ENCODE measurements at places on chromosomes 6 and 20.

GRCh38 chr20:19885939-19886660 lies 128.0 kb downstream of the RIN2 start:
- no peak for DNase-seq

DNA sequence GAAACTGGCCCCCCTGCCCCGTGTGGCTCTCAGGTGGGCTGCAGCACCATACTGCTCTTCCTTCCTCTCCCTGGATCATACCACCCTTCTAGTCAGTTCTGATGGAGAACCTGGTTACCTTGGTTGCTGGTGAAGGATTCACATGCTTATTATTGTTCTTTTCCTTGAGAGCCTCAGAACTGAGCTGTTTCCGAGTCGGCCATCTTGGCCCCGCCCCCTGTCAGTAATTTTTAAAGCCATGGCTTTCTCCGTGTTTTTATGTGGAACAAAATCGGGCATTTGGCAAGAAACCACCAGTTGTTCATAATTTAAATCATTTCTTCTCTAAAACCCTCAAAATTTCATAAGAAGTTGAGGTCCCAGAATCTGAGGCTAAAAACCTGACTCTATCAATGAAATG lies 493.8 kb downstream of the NKAIN2 start:
- DNase-seq: no peak

- no peak for DNase-seq
Observed at GRCh38 chr20:43507150-43508080, at the start of gene L3MBTL1. L3MBTL1 (plus strand) TSS chr20:43507697; CDS start chr20:43513504, 5,807 bp downstream.

DNA sequence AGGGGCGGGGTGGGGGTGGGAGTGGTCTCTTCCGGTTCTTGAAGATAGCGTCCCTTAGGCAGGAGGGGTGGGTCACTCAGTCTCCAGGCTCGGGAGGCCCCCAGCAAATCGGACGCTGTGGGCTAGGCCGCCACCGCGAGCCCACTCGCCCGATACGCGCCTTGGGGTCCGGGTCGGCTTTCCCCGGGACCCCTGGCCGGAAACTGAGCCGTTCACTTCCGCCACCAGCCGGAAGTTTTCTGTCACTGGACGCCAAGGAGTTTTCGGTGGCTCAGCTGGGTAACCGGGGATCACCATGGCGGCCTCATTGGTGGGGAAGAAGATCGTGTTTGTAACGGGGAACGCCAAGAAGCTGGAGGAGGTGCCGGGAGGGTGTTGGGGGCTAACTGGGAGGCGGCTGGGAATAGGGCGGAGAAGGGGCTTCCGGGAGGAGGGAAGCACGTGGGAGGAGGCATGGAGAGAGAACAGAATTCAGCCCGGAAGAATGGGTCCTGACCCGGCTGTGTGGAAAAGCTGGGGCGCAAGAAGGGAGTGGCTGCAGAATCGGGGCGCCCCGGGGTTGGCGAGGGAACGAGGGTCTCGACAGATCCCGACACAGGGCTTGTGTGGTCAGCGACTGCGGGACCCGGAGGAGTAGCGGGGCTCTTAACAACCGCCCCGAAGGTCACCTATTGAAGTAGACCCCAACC lies at the start of gene ITPA:
ITPA (plus strand) TSS at position 242 of the 689 bp plus-strand sequence; CDS start at position 296, 54 bp downstream.
- DNase-seq: no peak

DNA sequence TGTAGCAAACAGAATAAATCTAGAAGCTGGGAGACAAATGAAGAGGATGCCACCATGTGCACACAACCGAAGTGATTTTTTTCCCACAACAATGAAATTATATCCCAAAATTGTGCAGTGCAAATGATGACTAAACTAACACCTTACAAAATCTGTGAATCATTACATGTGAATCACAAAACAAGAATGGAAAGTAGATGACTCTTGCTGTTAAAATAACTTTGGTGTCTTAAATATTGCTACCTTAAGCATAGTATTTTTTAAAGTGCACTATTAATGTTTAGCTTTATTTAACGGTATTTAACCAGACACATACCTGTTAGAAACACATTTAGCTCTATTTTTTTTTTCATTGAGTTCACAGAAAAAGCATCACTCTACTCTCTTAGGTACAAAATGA lies 190.8 kb downstream of the TBC1D32 start:
- no peak for DNase-seq

GRCh38 chr6:138307352-138307751 lies 70.4 kb upstream of the SMIM28 start:
- DNase-seq: no peak

DNA sequence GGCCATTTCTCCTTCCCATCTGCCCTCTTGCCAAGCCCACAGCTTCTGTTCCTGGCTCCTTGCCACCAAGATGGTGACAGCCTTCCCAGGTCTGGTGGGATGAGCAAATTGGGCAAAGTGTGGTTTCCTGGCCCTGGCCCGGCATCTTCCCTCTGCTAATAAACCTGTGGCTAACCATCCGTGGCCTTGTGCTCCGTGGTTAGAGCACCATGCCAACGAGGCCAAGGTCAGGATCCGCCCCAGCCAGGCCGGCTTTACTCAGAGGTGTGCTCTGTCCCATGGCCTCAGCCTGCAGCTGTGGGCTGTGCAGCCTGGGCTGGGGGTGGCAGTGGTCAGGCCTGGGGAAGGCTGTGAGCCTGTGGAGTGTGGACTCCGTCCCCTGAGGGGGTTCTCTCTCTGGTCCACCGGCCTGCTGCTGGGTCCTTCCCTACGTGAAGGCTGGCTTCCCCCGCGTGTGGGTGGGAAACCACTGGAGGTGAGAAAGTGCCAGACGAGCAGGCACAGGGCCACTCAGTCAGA lies 117.4 kb downstream of the VEGFA start:
- no peak for DNase-seq

DNA sequence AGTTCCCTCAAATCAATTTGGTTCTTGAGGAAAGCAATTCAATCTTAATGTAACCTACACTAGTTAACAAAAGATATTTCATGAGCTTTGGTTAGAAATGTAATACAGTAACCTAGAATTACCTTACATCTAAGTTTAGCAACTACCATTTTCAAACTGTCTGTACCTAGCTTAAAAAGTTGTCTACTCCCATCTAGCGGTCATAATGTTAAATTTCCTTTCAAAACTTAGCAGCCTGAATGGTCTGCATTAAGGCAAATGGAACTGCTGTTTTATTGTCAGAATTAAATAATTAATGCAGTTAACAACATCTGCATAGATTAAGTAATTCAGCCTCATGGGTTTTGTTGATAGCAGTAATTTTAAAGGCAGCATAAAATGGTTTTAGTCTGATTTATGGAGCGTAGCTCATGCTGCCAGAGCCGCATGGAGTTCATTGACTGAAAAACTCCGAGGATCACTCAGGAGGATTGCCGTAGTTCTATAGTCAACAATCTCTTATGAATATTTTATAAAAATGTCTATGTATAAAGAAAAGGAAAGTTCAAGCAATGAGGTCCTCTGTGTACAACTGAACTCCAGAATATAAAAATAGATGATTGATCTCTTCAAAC lies 485.4 kb upstream of the MANEA start:
- DNase-seq: no peak

DNA sequence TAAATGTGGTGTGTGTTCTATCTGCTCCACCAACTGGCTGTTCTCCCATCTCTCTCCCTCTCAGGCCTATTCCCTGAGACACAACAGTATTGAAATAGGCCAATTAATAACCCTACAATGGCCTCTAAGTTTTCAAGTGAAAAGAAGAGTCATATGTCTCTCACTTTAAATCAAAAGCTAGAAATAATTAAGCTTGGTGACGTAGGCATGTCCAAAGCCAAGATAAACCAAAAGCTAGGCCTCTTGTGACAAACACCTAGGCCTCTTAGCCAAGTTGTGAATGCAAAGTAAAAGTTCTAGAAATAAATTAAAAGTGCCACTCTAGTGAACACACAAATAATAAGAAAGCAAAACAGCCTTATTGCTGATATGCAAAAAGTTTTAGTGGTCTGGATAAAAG lies 29.9 kb downstream of the MTCL3 start:
- DNase-seq: no peak

- DNase-seq: no peak
Observed at GRCh38 chr6:157657754-157658153, 165.3 kb upstream of the SNX9 start.

- no peak for DNase-seq
Observed at GRCh38 chr6:5199283-5199682, 61.5 kb downstream of the LYRM4 start.

DNA sequence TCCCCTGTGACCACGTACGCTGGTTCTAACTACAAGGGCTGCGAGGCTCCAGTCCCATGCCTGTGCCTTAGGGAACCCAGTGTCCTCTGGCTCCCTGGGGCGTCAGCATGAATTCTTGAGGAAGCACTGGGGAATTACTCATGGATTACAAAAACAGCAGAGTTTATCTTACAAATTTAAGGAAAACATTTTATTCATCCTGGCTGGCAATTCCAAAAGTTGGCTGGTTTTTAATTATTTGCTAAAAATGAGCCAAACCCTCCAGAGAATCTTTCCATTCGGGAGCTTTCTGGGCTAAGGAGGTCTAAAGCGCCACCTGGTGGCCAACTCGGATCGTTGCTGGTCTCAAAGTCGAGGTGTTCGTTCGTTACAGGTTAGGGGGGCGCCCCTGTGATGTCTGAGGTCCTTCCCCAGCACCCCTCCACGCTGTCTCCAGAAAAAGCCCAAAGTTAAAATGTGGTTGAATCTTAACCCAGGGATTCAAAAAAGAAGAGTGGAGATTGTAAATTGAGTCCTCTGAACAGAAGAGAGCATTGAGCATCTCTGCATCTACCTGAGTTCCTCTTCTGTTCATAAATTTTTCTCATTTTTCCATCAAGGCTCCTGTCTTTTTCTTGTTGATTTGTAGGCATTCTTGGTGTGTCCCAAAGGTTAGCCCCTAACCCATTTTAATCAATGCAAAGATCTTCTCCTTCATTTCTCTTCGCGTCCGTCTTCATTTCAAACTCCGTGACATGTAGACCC lies 99.4 kb downstream of the BFSP1 start:
- DNase-seq: no peak

DNA sequence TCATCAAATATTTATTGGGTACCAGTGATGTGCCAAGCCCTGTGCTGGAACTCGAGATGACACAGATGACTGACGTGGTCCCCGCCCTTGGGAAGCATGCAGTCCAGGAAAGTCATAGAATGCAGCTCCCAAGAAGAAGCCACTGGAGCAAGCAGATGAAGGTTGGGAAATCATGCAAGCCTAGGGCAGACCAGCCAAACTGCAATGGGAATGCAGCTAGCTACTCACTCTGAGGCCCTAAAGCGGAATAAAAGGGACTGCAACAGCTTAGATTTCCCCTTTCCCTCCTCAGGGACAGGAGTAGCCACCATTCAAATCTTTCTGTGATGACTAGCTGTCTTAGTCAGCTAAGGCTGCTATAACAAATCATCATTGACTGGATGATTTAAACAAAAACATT lies 152.2 kb downstream of the MAFB start:
- no peak for DNase-seq

DNA sequence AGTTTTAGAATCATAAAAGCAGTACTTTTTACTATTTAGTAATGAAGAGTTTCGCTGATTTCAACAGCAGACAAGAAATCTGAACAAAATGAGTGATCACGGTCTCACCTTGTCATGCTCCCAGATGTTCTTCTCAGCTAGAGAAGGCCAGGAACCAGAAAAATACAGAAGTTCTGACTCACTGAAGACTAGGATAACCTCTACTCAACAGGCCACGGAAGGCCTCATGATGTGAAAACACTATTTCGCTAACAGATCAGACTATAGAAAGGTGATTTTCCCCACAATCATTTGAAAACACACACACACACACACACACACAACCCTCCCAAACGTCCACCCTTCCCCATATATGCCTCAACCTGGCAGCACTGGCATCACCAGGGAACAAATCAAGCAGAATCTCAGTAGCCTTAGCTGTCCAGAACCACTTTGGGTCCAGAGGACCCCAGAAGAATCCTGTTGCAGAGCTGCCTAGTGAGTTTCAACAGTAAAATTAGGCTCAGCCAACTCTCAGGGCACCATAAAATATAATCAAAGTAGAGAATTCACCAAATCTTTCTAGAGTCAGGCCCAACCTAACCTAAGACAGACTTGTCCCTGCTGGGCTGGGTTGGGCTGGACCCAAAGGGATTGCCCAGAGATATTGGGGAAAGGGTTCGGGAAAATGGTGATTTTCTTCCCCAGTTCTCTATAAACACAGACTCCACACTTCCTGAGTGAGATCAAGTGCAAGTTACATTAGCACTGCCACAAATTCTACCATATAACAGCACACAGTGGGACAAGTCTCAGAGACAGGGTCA lies 7.9 kb downstream of the EXOC2 start:
- no peak for DNase-seq

- DNase-seq: no peak
Observed at GRCh38 chr6:15763837-15764236, 101.0 kb upstream of the DTNBP1 start.

GRCh38 chr6:186340-186965 lies 105.8 kb upstream of the DUSP22 start:
- no peak for DNase-seq
